NCI-H1417 treated with DMSO at 0.1 percent for 48 hours (cell line): ENCODE measurements at places on chromosomes 16 and 17.

- DNase-seq = no peak
These were observed 81.6 kb upstream of the CHMP6 start for GRCh38 chr17:80910043-80910442.

DNA sequence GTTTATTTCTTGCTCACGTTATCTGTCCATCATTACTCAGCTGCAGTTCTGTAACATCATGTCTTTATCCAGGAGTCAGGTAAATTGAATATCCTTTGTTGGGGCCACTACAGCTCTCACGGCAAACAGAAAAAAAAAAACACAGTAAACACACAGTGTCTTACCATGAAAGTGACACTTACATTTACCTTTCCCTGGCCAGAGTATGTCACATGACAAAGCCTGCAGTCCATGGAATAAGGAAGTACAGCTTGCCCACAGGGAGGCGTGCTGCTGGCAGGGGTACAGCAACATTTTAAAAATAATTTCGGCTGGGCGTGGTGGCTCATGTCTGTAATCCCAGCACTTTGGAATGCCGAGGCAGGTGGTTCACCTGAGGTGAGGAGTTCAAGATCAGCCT, 85.7 kb upstream of the HS3ST4 start:
- DNase-seq = no peak

DNA sequence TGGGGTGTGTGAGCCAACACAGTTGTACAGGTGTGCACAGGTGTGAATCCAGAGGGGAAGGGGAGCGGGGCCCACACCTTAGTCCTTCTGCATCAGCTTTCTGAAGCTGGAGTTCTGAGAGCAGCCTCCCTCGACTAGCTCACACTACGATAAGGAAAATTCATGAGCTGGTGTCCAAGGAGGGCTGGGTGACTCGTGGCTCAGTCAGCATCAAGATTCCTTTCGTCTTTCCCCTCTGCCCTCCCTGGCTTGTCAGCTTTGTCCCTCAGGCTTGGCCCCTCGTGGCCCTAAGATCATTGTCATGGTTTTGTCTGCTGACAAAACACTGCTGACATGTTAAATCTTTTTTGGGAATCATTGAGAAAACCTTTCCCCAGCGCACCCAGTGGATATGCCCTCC, 47.5 kb downstream of the OR1D5 start:
- DNase-seq = no peak

DNA sequence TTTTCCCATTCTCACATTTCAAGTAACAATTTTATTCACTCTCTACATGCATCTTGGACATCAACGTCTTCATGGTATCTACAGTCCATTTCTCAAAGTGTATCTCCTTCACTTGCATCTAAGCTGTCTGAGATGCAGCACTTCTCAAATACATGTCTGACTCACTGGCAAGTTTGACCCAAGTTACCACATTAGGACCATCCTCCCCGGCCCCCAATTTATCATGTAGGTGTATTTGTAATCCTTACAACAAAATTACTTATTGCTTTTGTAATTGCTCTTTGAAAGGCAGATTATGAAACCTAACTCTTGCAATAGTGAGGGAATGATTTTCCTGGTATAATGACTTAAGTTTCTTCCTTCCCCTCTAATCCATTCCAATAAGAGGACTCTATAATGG, 28.9 kb upstream of the ULK2 start:
- DNase-seq = no peak

- DNase-seq = no peak
These were observed 12.5 kb downstream of the EPN2 start for GRCh38 chr17:19249681-19250080.

DNA sequence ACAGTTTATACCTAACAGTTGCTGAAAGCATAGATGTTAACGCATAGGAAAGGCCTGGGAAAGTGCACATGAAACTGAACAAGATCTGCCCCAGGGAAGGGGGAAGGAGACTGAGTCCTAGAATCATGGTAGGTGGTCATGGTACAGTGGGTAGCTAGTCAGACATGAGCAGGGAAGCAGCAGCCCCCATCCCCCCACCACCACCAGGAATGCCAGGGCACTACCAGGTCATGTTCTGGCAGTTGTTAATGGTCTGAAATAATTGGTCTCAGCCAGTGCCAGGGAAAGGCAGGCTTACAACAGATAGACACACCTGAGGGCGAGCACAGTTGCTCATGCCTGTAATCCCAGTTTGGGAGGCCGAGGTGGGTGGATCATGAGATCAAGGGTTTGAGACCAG, 185.2 kb downstream of the CPPED1 start:
- DNase-seq = no peak

- DNase-seq = no peak
These were observed 288.6 kb upstream of the CCL2 start for GRCh38 chr17:33966410-33967059.
